ENCODE measurements at places on chromosomes 3 and 15. TPM values are rescaled to one million over a fixed set of nuclear protein-coding genes. Genes with fewer than 3 reads are reported as not detected.

Gene CDC25A
- total RNA-seq, result 8.9 TPM

Gene LTF
- total RNA-seq, result not detected

Gene CTXN2
- not detected for total RNA-seq

Gene CFAP91
- 0.24 TPM for total RNA-seq

Gene RPL35A
- 916 TPM for total RNA-seq

Gene DVL3
- total RNA-seq, result 22.3 TPM
